Femur (tissue), 1 donor: ENCODE measurements at places on chromosomes 4 and X.
A peak's percentile ranks its signal among the peaks of the same experiment; 100 is the strongest.

DNA sequence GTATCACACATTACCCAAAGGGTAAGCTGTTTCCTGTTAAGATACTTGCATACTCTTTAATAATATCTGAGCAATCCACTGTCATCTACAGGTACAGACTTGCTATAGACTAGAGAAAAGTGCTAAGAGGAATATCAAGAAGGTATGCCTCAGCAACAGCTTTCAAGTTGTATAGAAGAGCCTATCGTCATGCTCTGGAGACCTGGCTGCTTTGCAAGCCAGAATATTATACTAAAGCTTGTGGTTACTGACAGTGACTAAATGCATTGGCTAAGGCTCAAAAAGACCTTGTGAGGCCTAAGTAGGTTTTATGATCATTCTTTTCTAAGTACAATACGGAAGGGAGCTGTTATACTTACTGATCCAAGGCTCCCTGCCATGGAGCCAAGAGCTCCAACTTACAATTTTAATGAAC, 11.3 kb downstream of the LAMP2 start:
- DNase-seq = no peak

DNA sequence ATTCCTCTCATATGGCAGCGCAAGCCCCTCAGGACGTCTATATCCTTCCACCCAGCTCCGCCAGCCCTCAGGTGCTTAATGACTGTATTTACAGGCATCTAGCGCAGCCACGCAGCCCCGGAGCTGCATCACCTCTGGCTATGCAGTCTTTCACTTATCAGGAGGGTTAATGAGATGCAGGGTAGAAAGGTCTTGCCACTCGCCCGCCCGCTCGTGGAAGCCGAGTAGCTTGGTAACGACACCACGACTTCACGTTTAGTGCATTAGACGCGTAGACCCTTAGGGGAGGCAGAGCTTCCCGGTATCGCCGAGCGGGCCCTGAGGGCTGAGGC, 1.5 kb upstream of the SLC16A2 start:
- DNase-seq = no peak

DNA sequence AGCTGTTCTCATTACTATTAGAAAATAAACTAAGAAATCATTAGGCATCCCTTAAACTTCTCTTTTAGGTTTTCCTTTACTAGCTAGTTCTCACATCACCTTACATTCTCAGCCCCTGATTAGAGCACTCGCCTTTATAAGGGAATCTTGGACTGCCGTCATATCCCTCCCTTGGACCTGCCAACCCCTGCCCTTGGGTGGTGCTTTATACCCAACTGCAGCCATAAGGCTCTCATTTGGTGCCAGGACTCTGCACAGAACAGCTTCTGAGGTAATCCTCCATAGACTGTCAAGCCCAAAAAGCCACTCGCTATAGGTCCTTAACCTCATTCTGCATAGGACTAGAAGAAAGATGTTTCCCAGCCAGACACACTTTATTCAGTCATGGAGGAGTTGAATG, 67.5 kb downstream of the NHSL2 start:
- DNase-seq = no peak

GRCh38 chr4:55345980-55346850, at the start of gene SRD5A3:
Gene SRD5A3 (plus strand): TSS chr4:55346242. CDS start chr4:55346337, 95 bp downstream.
- peak; percentile 88 for DNase-seq

- DNase-seq = no peak
Measured at GRCh38 chr4:129581305-129581704, 485.4 kb downstream of the C4orf33 start.

GRCh38 chrX:106100442-106100841, 61.9 kb upstream of the SERPINA7 start:
- no peak for DNase-seq

DNA sequence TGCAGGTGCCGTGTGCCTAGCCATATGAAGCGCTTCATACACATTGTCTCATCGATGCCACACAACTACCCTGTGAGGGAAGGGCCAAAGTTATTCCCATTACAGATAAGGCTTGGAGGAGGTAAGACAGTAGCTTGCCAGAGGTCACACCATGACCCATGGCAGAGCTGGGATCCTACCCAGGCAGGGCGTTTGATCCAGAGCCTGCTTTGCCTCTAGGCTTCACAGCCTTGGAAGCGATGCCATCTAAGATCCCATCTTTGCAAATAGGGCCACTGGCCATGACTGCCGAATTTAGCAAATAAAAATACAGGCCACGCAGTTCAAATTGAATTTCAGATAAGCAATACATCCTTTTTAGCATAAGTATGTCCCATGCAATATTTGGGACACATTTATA, 358.2 kb downstream of the BCOR start:
- no peak for DNase-seq

DNA sequence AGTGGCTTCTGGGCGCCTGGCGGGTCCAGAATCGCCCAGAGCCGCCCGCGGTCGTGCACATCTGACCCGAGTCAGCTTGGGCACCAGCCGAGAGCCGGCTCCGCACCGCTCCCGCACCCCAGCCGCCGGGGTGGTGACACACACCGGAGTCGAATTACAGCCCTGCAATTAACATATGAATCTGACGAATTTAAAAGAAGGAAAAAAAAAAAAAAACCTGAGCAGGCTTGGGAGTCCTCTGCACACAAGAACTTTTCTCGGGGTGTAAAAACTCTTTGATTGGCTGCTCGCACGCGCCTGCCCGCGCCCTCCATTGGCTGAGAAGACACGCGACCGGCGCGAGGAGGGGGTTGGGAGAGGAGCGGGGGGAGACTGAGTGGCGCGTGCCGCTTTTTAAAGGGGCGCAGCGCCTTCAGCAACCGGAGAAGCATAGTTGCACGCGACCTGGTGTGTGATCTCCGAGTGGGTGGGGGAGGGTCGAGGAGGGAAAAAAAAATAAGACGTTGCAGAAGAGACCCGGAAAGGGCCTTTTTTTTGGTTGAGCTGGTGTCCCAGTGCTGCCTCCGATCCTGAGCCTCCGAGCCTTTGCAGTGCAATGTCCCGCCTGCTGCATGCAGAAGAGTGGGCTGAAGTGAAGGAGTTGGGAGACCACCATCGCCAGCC, at the start of gene ATOH1:
TSS of gene ATOH1 (plus strand) at position 422 of the 663 bp plus-strand sequence. CDS start at position 596, 174 bp downstream.
- peak; percentile 44 for DNase-seq

DNA sequence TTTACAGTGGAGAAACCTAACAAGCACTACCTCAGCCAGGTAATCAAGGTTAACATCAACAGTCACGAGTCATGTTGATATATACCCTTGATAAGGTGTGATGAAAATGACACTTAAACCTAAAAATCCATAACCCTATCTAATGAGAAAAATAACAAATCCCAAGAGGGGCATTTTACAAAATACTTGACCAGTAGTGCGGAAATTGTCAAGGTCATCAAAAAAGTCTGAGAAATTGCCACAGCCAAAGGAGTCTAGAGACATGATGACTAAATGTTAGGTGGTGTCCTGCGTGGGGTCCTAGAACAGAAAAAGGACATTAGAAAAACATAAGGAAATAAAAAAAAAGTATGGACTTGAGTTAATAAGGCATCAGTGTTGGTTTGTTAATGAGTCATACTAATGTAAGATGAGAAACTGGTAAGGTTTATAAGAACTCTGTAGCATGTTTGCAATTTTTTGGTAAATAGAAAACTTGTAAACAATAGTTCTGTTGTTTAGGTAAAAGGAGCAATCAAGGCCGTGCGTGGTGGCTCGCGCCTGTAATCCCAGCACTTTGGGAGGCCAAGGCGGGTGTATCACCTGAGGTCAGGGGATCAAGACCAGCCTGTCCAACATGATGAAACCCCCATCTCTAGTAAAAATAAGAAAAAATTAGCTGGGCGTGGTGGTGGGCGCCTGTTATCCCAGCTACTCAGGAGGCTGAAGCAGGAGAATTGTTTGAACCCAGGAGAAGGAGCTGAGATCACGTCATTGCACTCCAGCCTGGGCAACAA, 2.9 kb downstream of the RPL36A start:
- DNase-seq = no peak

- DNase-seq = no peak
Measured at GRCh38 chr4:41763729-41764128, 15.2 kb upstream of the PHOX2B start.

DNA sequence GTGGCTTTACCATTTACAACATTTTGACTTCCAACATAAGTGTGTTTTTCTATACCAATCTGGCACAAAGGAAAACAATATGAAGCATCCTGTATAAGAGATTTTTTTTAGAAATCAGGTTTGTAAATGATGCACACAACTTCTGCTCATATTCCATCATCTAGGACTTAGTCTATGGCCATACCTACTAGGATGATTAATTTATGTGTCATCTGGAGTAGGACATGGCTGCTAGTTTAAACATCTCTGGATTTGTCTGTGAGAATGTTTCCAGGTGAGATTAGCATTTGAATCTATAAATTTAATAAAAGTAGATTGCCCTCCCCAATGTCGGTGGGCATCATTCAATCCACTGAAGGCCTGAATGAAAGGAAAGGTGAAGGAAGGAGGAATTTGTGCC, 682.8 kb upstream of the GRID2 start:
- no peak for DNase-seq

- no peak for DNase-seq
Measured at GRCh38 chrX:129534816-129535578, 5.1 kb upstream of the OCRL start.

DNA sequence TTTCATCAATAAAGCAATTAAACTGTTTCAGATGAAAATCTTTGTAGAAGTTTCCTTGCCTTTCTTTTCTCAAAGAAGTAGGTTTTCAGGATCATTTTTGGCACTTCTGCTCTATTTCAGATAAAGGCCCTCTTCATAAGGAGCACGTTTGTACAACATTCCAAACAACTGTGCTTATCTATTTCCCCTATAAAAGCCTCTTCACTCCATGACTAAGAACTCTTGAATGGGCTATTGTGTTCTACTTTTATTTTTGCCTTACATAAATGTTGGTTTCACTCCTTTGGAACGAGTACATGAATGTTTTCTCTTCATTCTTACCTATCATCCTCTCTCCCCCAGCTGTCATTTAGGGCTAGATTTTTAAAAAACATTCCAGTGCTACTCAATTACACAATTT, 288.0 kb upstream of the PPP1R2C start:
- DNase-seq = no peak
